Stimulated activated naive B cell treated with anti-CD40 and anti-IgM and Interleukin-4, amounts not matched to agents 10 μg/mL and 1 μg/mL and 100 μg/mL, for 72 hours (primary cell): ENCODE measurements at places on chromosomes 5 and 9.

DNA sequence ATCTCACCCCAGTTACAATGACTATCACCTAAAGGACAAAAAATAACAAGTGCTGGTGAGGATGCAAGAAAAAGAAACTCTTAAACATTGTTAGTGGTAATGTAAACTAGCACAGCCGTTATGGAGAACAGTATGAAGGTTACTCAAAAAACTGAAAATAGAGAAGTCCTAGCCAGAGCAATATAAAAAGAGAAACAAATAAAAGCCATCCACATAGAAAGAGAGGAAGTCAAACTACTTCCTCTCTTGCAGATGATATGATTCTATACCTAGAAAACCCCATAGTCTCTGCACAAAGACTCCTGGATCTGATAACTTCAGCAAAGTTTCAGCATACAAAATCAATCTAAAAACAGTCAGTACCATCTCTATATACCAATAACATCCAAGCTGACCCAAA lies 221.5 kb upstream of the FAM174A start:
- no peak for DNase-seq

GRCh38 chr5:95864944-95865504 lies 42.5 kb upstream of the GLRX start:
- DNase-seq, result no peak

DNA sequence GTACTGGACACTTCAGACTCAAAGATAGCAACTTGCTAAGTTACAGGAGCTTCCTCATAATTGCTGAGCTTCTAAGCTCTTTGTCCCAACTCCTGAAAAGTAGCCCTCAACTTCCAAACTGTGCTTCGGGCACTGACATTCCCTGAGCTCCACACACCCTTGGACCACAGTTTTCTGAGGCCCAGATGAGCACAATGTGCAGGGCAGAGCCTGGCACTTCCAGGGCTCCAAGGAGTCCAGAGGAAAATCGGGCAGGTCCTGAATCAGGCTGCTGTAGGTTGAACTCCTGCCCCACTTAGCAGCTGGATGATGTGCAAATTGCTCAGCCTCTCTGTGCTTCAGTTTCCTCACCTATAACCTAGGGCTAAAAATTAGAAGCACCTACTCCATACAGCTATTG lies 54.6 kb upstream of the KCNIP1 start:
- DNase-seq, result no peak

GRCh38 chr5:167912941-167913665 lies 378.3 kb upstream of the WWC1 start:
- DNase-seq, result no peak

- no peak for DNase-seq
Measured at GRCh38 chr5:181024245-181025064, 15.6 kb upstream of the BTNL9 start.

DNA sequence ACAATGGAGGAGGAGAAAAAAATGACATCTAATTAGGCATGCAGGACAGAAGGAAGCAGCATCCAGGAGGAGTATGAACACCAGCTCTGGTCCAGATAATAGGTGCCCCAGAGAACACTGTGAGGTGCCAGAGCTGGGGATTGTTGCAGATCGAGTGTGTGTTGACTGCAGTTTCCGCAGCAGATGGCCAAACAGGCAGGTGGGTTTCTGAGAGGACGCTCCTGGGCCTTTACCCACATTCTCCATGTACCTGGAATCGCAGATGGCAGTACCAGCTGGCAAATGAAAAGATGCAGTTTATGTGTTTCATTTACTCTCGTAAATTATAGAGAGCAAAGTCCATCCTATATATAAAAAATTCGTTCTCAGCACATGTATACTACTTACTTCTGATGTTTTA lies 182.2 kb upstream of the ISL1 start:
- DNase-seq, result no peak

GRCh38 chr9:138009016-138009802 lies 131.6 kb downstream of the CACNA1B start:
- no peak for DNase-seq

DNA sequence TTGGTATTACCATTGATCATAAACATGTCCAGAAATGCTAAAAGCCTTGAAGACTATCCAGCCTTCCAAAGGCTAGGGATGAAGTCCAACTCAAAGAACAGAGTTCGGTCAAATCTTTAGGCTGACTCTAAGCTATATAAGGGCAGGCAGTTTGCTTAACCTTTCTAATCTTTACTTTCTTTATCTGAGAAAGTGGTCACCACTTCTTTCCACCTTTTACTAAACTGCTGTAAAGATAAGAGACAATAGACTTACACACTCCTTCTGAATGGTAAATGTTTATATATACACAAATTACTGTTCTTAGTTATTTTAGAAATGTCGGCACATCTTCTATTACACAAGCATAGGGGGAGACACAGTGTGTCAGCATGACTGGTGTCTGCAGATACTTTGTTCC lies 100.4 kb downstream of the NREP start:
- DNase-seq, result no peak

DNA sequence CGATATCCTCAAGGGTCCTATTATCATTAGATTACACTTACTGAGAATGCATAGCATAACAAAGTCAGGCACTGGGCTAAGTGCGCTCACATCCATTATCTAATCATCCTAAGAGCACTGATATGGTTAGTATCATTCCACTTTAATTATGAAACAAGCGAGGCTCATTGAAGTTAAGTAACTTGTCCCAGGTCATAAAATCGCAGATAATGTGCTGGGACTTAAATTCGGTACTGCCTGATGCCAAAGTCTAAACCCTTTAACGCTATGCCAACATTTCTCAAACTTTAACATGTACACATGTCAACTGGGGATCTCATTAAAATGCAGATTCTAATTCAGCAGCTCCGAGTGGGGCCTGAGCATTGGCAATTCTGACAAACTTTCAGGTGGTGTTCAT lies 204.7 kb downstream of the PTTG1 start:
- no peak for DNase-seq

GRCh38 chr9:4269872-4270271 lies 30.0 kb downstream of the GLIS3 start:
- no peak for DNase-seq

- no peak for DNase-seq
Measured at GRCh38 chr5:174409070-174409469, 315.3 kb upstream of the MSX2 start.

- DNase-seq, result no peak
Measured at GRCh38 chr9:119961774-119962424, 592.7 kb upstream of the BRINP1 start.

GRCh38 chr5:37869216-37869615 lies 29.4 kb upstream of the GDNF start:
- no peak for DNase-seq

DNA sequence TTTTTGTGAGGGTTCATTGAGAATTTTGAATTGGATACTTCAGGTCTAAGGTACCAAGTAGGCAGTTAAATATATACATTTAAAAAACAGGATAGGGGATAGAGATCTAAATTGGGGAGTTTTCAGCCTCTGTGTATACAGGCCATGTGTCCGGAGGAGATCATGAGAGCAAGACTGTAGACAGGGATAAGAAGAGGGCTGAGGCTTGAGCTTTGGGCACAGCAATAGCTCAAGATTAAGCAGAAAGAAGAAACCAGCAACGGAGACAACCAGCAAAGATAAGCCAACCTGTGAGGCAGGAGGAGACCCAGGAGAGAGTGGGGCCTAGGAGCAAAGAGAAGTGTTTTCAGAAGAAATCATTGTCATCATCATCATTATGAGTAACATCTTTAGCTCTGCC lies 258.4 kb downstream of the GRIA1 start:
- DNase-seq, result no peak

- DNase-seq, result no peak
Measured at GRCh38 chr5:90071656-90072055, 337.9 kb downstream of the CETN3 start.

DNA sequence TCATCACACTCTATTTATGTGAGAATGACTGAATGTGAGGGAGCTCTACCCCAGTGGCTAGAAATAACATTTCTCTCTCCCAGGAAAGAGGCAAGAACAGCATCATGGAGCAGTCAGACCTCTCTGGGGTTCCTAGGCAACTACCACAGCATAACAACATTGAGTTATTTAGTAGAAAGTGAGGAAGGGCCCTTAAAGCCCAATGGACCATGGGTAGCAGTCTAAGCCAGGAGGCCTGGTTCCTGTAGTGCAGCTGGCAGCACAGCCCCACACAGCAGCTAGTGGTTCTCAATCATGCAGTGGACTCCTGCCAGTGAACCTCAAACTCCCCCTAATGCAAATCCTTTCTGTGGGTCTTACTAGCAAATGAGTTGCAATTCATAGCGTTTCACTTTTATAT lies 55.3 kb downstream of the SPEF2 start:
- peak; percentile 6 for DNase-seq

- DNase-seq, result no peak
Measured at GRCh38 chr9:105515811-105516413, 42.0 kb upstream of the FKTN start.

GRCh38 chr5:119435436-119436132 lies 16.7 kb upstream of the HSD17B4 start:
- DNase-seq, result peak; percentile 65

DNA sequence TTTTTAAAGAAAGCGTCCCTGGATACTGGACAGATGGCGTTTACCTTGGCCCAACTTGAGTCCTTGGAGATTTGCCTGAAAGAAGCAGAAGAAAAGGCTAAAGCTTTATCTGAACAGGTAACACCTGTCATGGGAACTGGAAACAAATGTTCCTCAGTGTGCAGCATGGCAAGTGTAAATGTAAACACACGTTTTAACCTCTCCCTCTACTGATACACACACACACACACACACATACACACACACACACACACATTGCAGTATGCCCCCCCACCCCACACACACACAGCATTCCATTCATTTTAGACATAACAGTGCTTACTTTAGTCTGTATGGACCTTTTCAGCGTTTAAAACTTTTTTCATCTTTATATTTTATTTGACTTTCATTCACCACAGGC lies 51.1 kb downstream of the CCDC192 start:
- DNase-seq, result no peak

DNA sequence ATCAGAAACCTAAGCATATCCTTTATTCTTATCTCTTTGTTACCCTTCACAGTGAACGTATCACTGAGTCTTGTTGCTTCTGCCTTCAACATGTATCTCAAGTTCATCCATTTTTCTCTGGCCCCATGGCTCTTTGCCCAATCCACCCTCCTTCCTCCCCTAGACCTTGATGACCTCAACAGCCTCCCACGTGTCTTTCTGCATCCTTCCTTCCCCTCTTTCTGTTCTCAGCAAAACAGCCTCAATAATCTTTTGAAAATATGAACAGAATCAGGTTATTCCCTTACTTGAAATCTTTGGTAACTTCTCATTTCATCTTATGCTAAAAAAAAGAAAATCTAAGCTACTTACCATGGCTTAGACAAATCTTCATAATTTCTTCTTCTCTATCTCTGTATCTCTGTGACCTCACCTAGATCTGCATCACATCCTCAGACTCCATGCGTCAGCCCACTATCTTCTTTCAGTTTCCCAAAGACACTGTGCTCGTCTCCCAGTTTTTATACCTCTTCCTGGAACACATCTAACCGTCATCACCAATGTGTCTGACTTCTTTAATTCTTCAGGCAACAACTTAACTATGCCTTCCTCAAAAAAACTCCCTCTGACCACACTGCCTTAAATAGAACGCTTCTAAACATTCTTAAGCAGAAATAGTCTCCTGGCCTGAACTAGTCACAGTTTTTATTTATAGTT lies 208.0 kb downstream of the PARP8 start:
- no peak for DNase-seq

DNA sequence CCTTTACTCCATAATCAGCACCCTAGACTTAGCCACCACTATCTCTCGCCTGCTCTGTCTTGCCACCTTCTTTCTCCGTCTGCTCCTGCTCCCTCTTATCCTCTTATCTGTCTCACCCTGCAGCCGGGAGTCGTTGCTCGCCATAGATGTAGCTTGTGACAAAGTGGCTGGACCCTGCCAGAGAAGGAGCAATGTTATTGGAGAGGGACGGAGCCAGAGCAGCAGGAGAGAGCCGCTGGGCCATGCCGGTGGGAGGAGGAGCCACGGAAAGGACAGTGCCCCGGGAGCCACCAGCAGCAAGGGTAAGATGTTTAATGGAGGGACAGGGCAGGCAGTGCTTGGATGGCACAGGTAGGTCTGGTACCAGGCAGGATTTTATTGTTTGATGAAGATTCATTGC lies 137.3 kb downstream of the SEC61B start:
- DNase-seq, result no peak

GRCh38 chr5:5140479-5141338 lies 579 bp downstream of the ADAMTS16 start:
- no peak for DNase-seq

- DNase-seq, result no peak
Measured at GRCh38 chr5:98721231-98721928, 52.1 kb upstream of the RGMB start.

- DNase-seq, result no peak
Measured at GRCh38 chr9:20872340-20872977, 159.0 kb downstream of the HACD4 start.

DNA sequence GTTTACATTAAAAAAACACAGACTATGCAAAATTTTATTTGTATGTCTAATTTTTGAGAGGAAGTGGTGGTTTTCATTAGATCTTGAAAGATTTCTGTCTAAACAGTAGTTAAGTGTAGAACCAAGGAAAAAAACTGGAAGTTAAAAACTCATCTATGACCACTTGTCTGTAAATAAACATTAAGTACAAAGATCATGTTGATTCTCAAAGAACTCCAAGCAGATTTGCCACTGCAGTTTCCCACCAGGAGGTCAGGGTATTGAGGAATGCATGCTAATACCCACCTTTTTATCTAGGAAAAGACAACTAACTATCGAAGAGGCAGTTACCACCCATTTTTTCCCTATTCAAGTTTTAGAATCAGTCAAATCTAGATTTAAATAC lies 1.9 kb downstream of the STOM start:
- no peak for DNase-seq

- no peak for DNase-seq
Measured at GRCh38 chr5:154081246-154081645, 42.5 kb downstream of the MFAP3 start.

DNA sequence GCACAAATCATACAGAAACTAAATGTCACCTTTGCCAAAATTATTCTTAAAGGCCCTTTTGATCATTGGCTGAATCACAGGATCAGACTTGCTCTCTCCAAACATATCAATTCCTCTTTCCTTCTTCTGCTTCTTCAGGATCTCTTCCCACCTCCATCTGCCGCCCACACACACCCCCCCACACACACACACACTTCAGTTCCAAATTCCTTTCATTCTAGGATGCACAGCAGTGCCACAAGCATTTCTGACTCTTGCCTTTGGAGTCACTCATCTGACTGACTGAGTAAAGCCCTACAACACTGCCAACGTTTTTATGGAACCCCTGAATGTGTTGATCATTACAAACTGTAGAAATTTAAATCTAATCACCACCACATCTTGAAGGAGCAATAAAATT lies 22.9 kb downstream of the DNAH5 start:
- DNase-seq, result no peak

- no peak for DNase-seq
Measured at GRCh38 chr5:124263680-124264491, 482.6 kb downstream of the ZNF608 start.
